MCF 10A (cell line): ENCODE measurements at places on chromosomes 5 and 9. TPM values are rescaled to one million over a fixed set of nuclear protein-coding genes. Genes with fewer than 3 reads are reported as not detected.

GRCh38 chr9:94157050-94157801 is 73.0 kb downstream of the PTPDC1 start:
- H3K36me3 ChIP-seq, result no peaks in the 10 kb centered on the region
- DNase-seq, result peak; percentile 93
- H3K27me3 ChIP-seq, result no peaks in the 10 kb centered on the region
- no peak overlapping the region for H3K4me3 ChIP-seq

GRCh38 chr9:76932757-76933156 is 26.8 kb upstream of the PRUNE2 start:
- no peak overlapping the region for H3K27ac ChIP-seq
- DNase-seq, result no peak
- no peak overlapping the region for H3K4me3 ChIP-seq

DNA sequence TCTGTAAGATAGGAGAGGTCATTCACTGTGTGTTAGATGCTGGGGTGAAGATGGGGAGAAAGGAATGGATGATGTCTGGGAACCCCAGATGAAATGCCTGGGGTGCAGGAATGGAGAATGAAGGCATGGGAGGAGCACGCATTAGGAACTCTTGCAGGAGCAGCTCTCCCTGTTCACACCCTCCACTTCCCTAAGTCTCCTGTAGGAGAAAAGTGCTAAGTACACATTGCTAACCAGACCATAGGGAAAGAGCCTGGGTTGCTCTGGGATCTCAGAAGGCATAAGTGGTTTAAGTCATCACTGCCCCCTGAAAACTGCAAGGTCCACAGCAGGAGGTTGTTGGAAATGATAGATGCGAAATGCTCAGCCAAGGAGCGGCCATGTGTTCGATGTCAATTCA is 163.1 kb downstream of the SEC61B start:
- H3K4me1 ChIP-seq, result peaks cover 15% of the 10 kb centered on the region
- H3K36me3 ChIP-seq, result no peaks in the 10 kb centered on the region
- H3K27me3 ChIP-seq, result no peaks in the 10 kb centered on the region
- no peak overlapping the region for H3K27ac ChIP-seq

- H3K4me1 ChIP-seq, result no peaks in the 10 kb centered on the region
- no peak overlapping the region for H3K4me3 ChIP-seq
- H3K27me3 ChIP-seq, result peaks cover 93% of the 10 kb centered on the region
- no peak overlapping the region for H3K27ac ChIP-seq
These were observed 109.6 kb downstream of the ANKRD18B start for GRCh38 chr9:33633636-33634035.

- H3K36me3 ChIP-seq, result no peaks in the 10 kb centered on the region
- H3K4me3 ChIP-seq, result no peak overlapping the region
- H3K27ac ChIP-seq, result no peak overlapping the region
- H3K4me1 ChIP-seq, result no peaks in the 10 kb centered on the region
- peaks cover 12% of the 10 kb centered on the region for H3K27me3 ChIP-seq
These were observed 21.0 kb upstream of the ALDH1B1 start for GRCh38 chr9:38371495-38371894.

DNA sequence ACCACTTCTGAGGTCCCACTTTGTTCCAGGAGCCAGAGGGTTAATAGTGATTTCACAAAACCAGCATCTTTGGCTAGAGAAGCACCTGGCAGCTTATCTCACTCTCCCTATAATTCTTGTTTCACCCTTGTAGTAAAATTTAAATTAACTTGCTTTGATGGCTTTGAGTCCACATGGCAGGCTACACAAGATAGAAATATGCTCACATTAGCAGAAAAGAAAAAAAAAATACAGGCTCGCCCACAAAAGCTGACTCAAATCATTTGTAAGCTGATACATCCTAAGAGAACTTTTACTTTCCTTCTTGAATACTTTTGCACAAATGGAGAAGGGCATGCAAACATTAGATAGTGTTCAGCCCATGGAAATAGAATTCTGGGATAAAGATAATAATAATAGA is 36.2 kb downstream of the TNFSF15 start:
- peaks cover 5% of the 10 kb centered on the region for H3K4me1 ChIP-seq
- no peaks in the 10 kb centered on the region for H3K27me3 ChIP-seq
- H3K27ac ChIP-seq, result no peak overlapping the region
- no peaks in the 10 kb centered on the region for H3K36me3 ChIP-seq

- peaks cover 18% of the 10 kb centered on the region for H3K4me1 ChIP-seq
- peak within 1 kb of the TSS; percentile 82 for H3K4me3 ChIP-seq
- peak; percentile 82 for DNase-seq
- no peaks in the 10 kb centered on the region for H3K27me3 ChIP-seq
These were observed 289.5 kb downstream of the DOCK8 start for GRCh38 chr9:503881-504852.

- H3K27ac ChIP-seq, result no peak overlapping the region
- H3K27me3 ChIP-seq, result no peaks in the 10 kb centered on the region
- no peak for DNase-seq
- peaks cover 4% of the 10 kb centered on the region for H3K36me3 ChIP-seq
- no peak overlapping the region for H3K4me3 ChIP-seq
- peaks cover 11% of the 10 kb centered on the region for H3K4me1 ChIP-seq
These were observed 1536.2 kb upstream of the CDH9 start for GRCh38 chr5:28574606-28575005.

GRCh38 chr9:10146517-10147331 is 466.1 kb downstream of the PTPRD start:
- peaks cover 24% of the 10 kb centered on the region for H3K27me3 ChIP-seq
- no peaks in the 10 kb centered on the region for H3K36me3 ChIP-seq
- no peak overlapping the region for H3K4me3 ChIP-seq
- no peaks in the 10 kb centered on the region for H3K4me1 ChIP-seq
- no peak for DNase-seq

- H3K4me1 ChIP-seq, result peaks cover 25% of the 10 kb centered on the region
- H3K27me3 ChIP-seq, result no peaks in the 10 kb centered on the region
- H3K4me3 ChIP-seq, result no peak overlapping the region
- H3K36me3 ChIP-seq, result peaks cover 4% of the 10 kb centered on the region
- peak; percentile 64 for DNase-seq
These were observed 70.5 kb downstream of the FOCAD start for GRCh38 chr9:20754556-20754955.

DNA sequence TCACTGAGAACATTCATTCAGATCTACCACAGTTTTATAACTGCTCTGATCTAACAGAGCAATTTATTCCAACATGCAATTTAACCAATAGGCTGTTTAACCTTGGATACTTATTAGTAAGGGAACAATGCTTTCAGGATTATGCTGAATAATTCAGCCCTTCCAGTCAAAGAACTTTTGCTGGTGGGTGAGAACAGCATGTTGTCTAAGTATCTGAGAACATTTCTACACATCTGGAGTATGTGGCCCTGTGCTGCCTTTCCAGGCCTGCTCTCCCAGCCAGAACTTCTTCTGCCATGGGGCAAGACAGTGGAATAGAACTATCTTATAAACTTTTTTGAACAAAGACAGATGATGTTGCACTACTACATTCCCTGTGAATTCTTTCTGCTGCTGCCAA is 55.8 kb downstream of the NFIB start:
- no peak for DNase-seq
- no peaks in the 10 kb centered on the region for H3K27me3 ChIP-seq

DNA sequence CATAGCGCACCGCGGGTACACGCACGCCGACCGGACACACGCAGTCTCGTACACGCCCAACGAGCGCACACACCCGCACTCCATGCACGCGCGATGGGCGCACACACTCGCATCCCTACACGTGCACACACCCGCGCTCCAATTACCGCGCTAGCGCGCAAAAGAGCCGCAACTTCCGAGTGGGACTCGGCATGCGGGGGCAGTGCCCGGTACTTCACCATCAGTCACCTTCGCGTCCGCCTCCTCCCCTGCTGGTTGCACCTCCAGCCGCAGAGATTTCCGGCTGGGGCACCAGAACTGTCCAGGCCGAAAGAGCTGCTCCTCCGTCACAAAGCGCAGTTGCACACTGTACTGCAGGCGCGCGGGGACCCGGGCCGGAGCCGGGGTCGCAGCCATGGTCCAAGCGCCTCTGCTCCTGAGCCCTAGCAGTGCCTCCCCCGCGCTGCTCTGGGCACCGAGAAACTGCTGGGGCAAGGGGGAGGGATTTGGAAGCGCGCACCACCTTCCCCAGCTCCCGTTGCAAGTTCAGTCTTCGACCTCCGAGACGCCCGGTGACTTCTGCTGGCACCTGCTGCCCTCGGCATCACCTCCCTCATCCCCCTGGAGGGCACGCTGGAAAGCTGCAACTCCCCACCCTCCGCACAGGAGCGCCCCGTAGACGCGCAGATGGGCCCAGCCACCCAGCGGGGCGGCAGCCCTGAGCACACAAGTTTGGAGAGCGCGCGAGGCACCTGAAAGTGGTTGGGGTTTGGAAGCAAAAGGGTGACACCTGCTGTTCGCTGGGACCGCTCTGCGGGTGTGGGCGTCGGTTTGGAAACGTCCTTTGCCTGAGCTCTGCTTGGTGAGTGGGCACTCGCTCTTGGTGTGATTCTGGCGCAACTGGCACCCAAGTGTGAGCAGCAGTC is 337.4 kb upstream of the PUM3 start:
- no peak overlapping the region for H3K27ac ChIP-seq
- H3K4me1 ChIP-seq, result peaks cover 8% of the 10 kb centered on the region
- peaks cover 43% of the 10 kb centered on the region for H3K27me3 ChIP-seq
- no peaks in the 10 kb centered on the region for H3K36me3 ChIP-seq
- H3K4me3 ChIP-seq, result no peak overlapping the region

- no peak overlapping the region for H3K27ac ChIP-seq
- H3K27me3 ChIP-seq, result no peaks in the 10 kb centered on the region
- no peaks in the 10 kb centered on the region for H3K4me1 ChIP-seq
- no peak for DNase-seq
- H3K36me3 ChIP-seq, result no peaks in the 10 kb centered on the region
These were observed 149.7 kb downstream of the PRELID2 start for GRCh38 chr5:145685417-145685816.

DNA sequence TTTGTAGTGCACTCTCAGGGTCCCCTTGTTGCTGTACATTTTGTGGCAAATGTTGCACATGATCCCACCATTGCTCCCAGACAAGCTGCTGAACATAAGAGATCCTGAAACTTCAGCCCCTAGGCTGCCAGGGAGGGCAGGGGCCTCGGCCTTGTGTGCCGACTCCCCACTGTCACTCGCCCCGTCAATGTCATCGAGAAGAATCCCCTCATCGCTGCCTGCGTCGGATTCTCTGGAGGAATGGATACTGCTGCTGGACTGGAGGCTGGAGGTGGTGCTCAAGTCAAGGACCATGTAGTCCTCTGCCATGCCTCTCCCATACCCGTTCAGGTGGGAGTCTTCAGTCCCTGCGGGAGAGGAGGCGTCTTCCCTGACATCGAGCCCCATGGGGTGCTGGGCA is 451.3 kb downstream of the BNC2 start:
- H3K36me3 ChIP-seq, result no peaks in the 10 kb centered on the region
- no peak for DNase-seq
- no peaks in the 10 kb centered on the region for H3K4me1 ChIP-seq
- no peak overlapping the region for H3K27ac ChIP-seq

GRCh38 chr5:1014346-1014745 is 5.7 kb downstream of the NKD2 start:
- DNase-seq, result no peak
- no peak overlapping the region for H3K27ac ChIP-seq

- peaks cover 25% of the 10 kb centered on the region for H3K4me1 ChIP-seq
- H3K4me3 ChIP-seq, result no peak overlapping the region
- peak overlapping the region; percentile 63 for H3K27ac ChIP-seq
- no peaks in the 10 kb centered on the region for H3K27me3 ChIP-seq
- H3K36me3 ChIP-seq, result no peaks in the 10 kb centered on the region
These were observed 96.2 kb upstream of the ARAP3 start for GRCh38 chr5:141778206-141778605.

- H3K4me1 ChIP-seq, result peaks cover 43% of the 10 kb centered on the region
- H3K36me3 ChIP-seq, result peaks cover 29% of the 10 kb centered on the region
- no peaks in the 10 kb centered on the region for H3K27me3 ChIP-seq
- no peak overlapping the region for H3K27ac ChIP-seq
These were observed 62.5 kb downstream of the NFIB start for GRCh38 chr9:14251154-14252071.

GRCh38 chr5:77568555-77568954 is 70.0 kb downstream of the OTP start:
- no peaks in the 10 kb centered on the region for H3K36me3 ChIP-seq
- H3K4me3 ChIP-seq, result no peak overlapping the region

- H3K36me3 ChIP-seq, result no peaks in the 10 kb centered on the region
- H3K27ac ChIP-seq, result no peak overlapping the region
- peaks cover 46% of the 10 kb centered on the region for H3K27me3 ChIP-seq
- H3K4me1 ChIP-seq, result no peaks in the 10 kb centered on the region
- no peak for DNase-seq
These were observed 106.2 kb downstream of the FSTL4 start for GRCh38 chr5:133506181-133506580.

DNA sequence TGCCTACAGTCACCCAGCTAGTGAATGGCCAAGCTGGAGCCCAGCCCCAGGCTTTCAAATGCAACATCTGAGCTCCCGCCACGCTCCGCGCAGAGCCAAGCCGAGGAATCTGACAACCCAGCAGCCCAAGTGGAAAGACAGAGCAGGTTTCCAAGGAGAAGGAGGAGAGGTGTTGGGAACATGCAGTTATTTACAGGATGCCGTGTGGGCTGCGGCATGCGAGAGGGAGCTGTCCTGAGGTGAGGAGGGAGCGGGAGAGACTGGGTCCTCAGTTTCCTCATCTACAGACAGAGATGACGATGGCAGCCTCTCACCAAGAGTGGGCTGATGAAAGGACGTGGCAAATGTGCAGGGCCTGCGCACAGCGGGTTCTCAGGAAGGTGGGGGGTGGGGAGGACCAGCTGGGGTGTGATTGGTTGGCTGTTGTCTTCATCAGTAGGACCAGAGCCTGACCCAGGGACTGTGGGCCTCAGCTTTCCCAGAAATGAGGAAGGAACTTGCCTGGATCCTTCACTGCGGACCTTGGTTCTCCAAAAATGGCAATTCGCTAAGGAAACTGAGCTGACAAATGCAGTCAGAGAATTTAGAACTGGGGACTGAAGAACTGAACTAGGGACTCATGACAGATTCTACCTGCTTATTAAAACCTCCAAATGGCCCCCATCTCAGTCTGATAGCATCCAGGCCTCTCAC is 14.8 kb upstream of the CPLX2 start:
- no peak for DNase-seq
- no peaks in the 10 kb centered on the region for H3K36me3 ChIP-seq

- peaks cover 6% of the 10 kb centered on the region for H3K36me3 ChIP-seq
- H3K4me3 ChIP-seq, result no peak overlapping the region
- no peaks in the 10 kb centered on the region for H3K27me3 ChIP-seq
- H3K4me1 ChIP-seq, result peaks cover 9% of the 10 kb centered on the region
- H3K27ac ChIP-seq, result no peak overlapping the region
These were observed 239.5 kb downstream of the MCTP1 start for GRCh38 chr5:95045181-95045965.

DNA sequence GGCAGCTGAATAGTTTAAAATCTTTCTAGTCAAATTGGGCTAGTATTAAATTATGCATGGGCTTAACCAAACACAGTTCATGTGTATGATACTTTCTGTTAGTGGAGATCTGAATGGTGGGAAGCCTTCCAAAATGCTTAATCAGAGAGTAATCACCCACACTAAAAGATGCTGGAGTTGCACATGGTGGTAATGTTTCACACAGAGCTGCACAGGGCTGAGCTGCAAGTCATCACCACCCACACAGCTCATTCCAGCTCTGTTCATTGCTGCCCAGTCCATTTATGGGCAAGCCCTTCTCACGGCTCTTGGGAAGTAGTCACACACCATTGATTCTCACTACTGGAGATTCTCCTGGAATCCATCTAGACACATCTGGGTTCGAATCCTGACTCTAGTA is 351.5 kb upstream of the KCNN2 start:
- H3K27ac ChIP-seq, result no peak overlapping the region
- no peaks in the 10 kb centered on the region for H3K27me3 ChIP-seq
- DNase-seq, result peak; percentile 31
- no peaks in the 10 kb centered on the region for H3K36me3 ChIP-seq

The C5orf52 gene
- not detected in 2 replicates for total RNA-seq

The FCN1 gene
- total RNA-seq, result not detected in 2 replicates

The COX7C gene
- 402 and 460 TPM in 2 replicates for total RNA-seq

The IL7R gene
- 0.26 and 0.44 TPM in 2 replicates for total RNA-seq

The HRCT1 gene
- 4.4 and 6.0 TPM in 2 replicates for total RNA-seq

The C9 gene
- not detected in 2 replicates for total RNA-seq

The DMRT3 gene
- not detected in 2 replicates for total RNA-seq

The CCNO gene
- total RNA-seq, result 10.6 and 11.7 TPM in 2 replicates

The FSTL4 gene
- 0.12 TPM in 1 of 2 replicates, not detected in the other for total RNA-seq

The HTR4 gene
- not detected in 2 replicates for total RNA-seq

The GPRIN1 gene
- 3.0 and 3.7 TPM in 2 replicates for total RNA-seq

The KCNMB1 gene
- total RNA-seq, result not detected in 2 replicates
